Left renal pelvis (tissue), 4 donors: ENCODE measurements at places on chromosomes 3 and 15. TPM values are rescaled to one million over a fixed set of nuclear protein-coding genes. Genes with fewer than 3 reads are reported as not detected.

- DNase-seq: no peak
Measured at GRCh38 chr15:32671339-32672325, 30.1 kb downstream of the SCG5 start.

DNA sequence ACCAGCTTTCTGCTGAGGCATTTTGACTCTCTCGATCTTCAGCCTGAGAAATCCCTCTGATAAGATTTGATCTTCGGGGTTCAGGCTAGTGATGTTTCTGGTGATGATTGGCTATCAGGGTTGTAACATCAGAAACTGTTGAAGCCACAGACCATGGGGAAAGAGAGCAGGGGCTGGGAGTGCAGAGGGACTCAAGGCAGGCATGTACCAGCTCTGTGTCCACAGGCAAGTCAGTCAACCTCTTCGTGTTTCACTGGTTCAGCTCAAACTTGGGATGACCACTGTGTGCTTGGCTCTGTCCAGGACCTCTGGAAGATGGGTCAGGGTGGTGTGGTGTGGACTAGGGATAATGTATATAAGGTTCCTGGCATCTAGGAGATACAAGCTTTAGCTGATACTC lies 116.5 kb downstream of the EEFSEC start:
- no peak for DNase-seq

DNA sequence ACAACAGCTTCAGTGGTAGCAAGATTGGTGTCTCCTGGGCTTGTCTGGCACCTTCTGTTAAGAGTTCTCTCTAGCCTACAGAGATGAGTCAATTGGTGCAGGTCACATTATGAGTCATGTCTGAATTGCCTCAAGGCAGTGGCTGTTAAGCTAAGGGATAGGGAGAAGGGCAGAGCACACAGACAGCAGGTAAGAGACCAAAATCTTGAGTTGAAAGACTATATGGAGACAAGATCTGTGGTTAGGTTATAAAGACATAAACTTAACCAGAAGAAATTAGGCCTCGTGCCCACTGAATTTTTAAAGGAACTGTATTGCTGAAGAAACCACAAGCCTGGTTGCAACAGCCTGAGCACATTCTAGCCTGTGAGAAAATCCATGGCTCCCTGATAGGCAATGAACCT lies 19.2 kb upstream of the KPNA1 start:
- DNase-seq: no peak

ROBO2 gene
- 84.3 TPM for polyA plus RNA-seq

SAXO2 gene
- 9.8 TPM for polyA plus RNA-seq

GOLGA8T gene
- 0.45 TPM for polyA plus RNA-seq

CELSR3 gene
- 1.3 TPM for polyA plus RNA-seq

GOLGA8Q gene
- polyA plus RNA-seq: 0.56 TPM
